ENCODE measurements at places on chromosomes 6 and 20.
A peak's percentile ranks its signal among the peaks of the same experiment; 100 is the strongest.

DNA sequence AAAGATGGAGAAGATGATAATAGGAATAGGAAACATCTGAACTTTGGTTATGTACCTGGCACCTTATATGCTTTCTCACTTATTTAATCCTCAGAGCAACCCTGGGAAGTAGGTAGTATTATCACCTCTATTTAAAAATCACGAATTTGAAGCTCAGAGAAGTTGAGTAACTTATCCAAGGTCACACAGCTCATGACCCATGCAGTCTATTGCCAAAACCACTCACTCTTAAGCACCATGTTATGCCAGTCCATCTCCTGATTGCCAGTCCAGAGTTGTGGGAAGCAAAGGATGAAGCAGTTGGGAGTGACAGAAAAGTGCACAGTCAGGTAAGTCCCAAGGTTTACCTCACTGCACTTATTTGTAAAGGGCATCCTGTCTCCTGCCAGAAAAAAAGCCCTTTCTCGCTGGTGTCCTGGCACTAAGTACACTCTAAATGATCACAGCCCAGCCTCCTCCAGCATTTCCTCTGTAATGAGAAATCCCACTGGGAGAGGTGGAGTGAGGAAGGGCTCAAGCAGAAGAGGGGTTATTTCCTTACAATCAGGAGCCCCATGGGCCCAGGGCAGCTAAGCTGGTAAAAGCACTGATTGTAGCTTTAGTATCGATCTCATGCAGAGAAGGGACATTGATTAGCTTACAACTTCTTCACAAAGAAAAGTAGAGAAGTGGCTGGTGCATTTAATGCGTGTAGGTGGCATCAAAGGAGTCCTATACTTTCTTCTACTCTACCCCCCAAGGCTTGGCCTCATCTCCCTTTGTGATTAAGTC is 21.3 kb upstream of the SCGN start:
- DNase-seq = no peak

DNA sequence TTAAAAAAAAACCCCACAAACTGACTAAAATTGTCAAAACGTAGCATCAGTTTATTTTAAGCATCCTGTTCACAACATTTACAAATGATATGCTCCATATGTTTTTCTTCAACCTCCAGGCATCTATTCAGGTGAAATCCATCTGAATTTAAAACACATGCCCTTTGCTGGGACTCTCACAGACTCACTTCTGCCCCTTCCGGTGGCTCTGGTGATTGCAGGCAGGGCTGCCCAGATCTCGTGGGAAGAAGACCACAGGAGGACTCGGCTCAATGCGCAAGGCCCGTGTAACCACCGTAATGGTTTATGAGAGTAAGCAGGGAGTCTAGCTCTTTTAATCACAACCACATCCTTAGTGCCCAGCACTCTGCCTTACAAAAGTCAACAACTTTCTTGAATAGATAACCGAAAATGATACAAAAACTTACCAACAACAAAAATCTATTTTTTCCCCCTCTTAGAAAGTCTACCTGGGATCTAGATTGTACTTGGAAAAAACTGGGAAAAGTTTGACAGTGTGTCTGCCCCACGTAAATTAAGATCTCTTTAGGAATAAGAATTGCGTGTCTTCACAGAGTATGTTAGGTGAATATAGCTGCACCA is 139.1 kb downstream of the KIF16B start:
- DNase-seq = peak; percentile 25

DNA sequence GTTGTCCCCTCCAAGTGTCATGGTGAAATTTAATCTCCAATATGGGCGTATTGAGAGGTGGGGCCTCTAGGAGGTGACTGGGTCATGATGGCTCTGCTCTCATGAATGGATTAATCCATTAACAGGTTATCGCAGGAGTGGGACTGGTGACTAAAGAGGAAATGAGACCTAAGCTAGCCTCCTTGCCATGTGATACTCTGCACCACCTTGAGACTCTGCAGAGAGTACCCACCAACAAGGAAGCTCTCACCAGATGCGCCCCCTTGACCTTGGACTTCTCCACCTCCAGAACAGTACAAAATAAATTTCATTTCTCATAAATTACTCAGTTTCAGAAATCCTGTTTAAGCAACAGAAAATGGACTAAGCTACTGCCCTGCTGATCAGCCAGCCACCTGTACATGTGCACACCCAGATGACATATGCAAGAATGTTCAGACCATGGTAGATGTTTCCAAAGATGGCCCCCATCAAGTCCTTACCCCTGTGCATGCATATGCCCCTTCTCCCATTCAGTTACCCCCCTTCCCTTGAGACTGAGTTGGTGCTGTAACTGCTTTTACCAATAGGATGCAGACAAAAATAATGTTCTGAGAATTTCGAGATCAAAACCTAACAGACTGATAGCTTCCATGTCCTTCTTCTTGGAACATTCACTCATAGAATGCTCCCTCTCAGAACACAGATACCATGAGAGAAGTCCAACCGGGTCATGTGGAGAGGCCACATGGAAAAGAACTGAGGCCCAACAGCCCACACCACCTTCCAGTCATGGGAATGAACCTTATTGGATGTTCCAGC is 28.4 kb downstream of the MAP3K5 start:
- DNase-seq = no peak

GRCh38 chr6:4466769-4467480 is 309.3 kb upstream of the CDYL start:
- no peak for DNase-seq

DNA sequence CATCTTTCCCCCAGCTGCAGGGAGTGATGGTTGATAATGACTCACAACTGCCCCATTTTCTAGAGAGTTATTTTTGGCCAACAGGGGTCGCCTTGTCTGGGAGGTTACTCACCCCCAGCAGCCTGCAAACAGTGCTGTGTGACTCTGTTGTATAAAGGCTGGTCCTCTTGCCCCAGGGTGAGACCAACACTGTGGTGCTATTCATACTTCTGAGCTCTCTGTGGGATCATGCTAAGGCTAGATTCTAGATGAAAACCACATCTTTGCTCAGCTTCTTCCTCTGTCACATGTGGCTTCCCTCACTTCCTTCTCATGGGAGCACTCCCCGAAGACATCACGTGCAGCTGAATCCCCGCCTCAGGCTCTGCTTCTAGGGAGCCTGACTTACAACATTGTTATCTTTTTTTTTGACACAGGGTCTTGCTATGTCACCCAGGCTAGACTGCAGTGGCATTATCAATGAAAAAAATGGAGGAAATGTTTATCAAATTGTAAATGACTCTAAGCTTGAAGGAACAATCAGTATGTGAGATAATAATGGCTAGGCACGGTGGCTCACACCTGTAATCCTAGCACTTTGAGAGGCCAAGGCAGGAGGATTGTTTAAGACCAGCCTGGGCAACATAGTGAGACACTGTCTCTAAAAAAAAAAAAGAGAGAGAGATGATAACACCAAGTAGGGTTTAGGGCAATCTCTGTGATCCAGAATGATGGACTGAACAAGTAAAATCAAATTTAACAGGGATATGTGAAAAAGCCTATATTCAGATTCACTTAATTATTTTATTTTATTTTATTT is 55.7 kb upstream of the SLC23A2 start:
- peak; percentile 48 for DNase-seq

- DNase-seq = no peak
Observed at GRCh38 chr20:36543184-36544133, 2.1 kb downstream of the MYL9 start.

DNA sequence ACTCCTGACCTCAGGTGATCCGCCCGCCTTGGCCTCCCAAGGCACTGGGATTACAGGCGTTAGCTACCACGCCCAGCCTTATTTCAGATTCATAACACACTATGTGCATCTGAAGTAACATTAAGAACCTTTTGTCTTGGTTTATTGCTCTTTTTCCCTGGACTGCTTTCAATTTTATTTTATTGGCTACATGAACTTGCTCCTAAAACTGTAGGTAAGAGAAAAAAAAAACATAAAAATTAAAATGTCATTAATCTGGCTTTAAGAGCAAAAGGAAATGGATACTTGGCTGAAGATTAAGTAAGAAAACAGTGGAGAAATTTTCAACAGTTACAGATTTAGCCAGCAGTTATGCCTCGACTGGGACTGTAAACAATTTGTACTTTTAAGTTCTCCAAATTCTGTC is 62.5 kb downstream of the GJA1 start:
- no peak for DNase-seq

- no peak for DNase-seq
Observed at GRCh38 chr6:53611342-53611741, 54.2 kb downstream of the KLHL31 start.

GRCh38 chr6:53579338-53579737 is 34.4 kb upstream of the GCLC start:
- peak; percentile 14 for DNase-seq

GRCh38 chr20:32446301-32447100 is 88.4 kb downstream of the ASXL1 start:
- DNase-seq = no peak

- DNase-seq = no peak
Observed at GRCh38 chr6:150486048-150486447, 113.6 kb upstream of the PLEKHG1 start.

DNA sequence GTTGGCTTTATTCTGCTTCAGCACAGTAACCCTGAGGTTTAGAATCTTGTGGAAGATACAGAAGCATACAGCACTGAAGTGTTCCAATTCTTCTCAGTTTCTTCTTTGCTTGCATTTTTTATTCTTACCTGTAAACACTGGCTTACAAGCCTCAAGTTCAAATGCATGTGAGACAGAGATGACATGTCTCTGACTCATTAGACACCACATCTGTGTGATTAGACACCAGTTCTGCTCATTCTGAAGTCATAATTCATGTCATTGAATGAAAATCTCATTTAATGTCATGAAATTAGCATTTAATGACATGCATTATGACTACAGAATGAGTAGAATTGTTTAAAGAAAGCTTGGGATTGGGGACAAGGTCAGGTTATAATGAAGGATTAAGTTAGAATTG is 5.8 kb downstream of the GZF1 start:
- DNase-seq = no peak

- DNase-seq = no peak
Observed at GRCh38 chr6:76217606-76218005, 145.1 kb upstream of the IMPG1 start.

GRCh38 chr6:14732844-14733757 is 512.8 kb upstream of the JARID2 start:
- DNase-seq = no peak

DNA sequence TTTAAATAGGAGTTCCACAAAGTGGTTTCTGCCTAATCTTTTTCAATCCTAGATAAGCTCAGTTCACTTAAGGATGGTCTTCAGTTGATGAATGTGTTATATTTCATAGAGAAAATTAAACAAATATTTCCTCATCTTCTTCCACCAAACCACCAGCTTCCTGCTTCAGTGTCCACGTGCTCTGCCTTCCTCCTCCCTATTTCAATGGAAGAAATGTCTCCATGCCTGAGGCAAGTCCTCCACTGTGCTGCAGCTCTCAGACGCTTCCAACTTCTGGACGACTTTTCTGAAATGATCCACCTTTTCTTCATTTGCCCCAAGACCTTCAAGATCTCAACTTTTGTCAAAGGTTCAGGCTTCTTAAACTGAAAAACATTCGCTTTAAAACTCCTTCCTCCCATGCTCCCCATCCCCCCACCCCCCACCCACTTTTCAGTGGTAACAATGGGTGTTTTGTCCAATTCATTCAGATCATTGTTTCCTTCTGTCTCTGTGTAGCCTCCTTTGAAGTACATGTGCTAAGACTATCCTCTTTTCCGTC is 25.3 kb upstream of the FABP7 start:
- DNase-seq = no peak

- DNase-seq = no peak
Observed at GRCh38 chr6:112150363-112150762, 63.0 kb downstream of the FAM229B start.

- no peak for DNase-seq
Observed at GRCh38 chr6:89562093-89562973, 76.2 kb downstream of the LYRM2 start.

- no peak for DNase-seq
Observed at GRCh38 chr6:121354764-121355163, 20.5 kb upstream of the TBC1D32 start.

GRCh38 chr6:56522495-56523270 is 120.0 kb downstream of the DST start:
- no peak for DNase-seq

DNA sequence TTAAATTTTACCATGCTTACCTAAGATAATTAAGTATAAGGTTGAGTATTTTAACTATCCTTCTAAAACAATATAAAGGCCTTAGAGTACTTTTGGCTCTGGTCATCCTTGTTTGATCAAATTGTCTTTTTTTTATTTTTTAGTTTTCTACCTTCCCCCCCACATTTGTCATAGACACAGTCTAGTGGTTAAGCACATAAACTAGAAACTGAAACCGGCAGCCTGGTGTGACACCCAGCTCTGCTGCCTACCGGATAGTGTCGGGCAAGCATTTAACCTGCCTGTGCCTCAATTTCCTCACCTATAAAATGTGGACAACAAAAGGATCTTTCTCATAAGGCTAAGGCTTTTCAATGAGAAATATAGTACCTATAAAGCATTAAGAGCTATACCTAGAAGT is 21.6 kb upstream of the TULP4 start:
- peak; percentile 28 for DNase-seq

DNA sequence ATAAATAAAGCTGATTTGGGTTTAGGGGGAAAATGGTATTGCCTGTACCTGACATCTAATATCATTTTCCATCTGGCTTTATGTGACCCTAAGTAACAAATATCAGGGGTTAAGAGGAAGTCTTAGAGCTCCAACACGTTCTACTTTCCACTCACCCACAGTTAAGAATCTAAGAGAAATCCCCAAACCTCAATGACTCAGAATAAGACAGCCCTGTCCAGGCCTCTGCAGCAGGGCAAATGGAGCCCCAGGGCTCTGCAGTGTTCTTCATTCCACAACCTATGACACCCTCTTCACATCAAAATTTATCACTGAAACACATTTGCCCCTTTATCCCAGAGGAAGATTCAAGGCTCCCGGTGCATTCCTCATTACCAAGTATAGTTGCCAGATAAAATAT is 20.3 kb upstream of the TENT5A start:
- no peak for DNase-seq

- DNase-seq = no peak
Observed at GRCh38 chr6:36504982-36505381, 42.3 kb downstream of the STK38 start.

DNA sequence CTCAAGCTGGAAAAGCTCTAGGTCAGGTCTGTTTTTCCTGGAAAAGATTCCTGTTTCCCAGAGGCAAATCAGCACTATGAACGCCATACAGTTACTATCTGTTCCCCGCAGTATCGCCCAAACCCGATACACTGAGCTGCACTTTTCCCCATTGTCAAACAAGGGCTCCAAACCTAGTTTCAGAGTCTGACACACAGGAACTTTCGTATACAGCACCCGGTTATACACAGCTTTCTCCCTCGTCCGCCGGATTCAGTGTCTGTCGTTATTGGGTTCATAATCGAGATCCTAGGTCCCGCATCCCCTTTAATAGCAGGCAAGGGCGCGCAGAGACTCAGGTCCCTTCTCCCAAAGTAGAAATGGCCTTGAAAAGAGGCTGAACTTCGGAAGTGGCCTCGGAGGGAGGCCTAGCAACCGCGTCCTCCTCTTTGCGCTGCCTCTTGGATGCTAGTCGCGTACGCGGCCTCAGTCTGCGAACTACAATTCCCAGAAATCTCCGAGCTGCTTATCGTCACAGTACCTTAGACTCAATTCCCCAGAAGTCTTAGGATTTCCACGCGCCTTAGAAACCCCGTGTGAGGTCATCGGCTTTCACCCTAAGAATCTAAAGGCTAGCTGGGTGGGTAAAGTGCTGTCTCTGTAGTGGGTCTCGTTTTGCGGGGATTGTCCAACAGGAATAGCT is 34.2 kb downstream of the ZNF391 start:
- DNase-seq = no peak

All from stimulated activated CD4-positive, alpha-beta T cell treated with anti-CD3 and anti-CD28 coated beads, Interleukin-1b, Interleukin-23, amount 100 ng/mL, for 24 hours (primary cell).